Endothelial cell (in vitro differentiated cells): ENCODE measurements at places on chromosomes 5 and 9. TPM values are rescaled to one million over a fixed set of nuclear protein-coding genes. Genes with fewer than 3 reads are reported as not detected.

- peaks cover 8% of the 10 kb centered on the region for H3K4me1 ChIP-seq
- no peak for DNase-seq
- H3K36me3 ChIP-seq = peaks cover 24% of the 10 kb centered on the region
These were observed 219.0 kb downstream of the ADAMTSL1 start for GRCh38 chr9:18692962-18693361.

GRCh38 chr9:35905912-35906679 lies at the start of gene HRCT1:
TSS of gene HRCT1 (plus strand) at chr9:35906202. CDS start at chr9:35906288, 86 bp downstream.
- DNase-seq = no peak
- peak within 1 kb of the TSS; percentile 99 for H3K27ac ChIP-seq
- H3K27me3 ChIP-seq = peaks cover 36% of the 10 kb centered on the region
- H3K4me1 ChIP-seq = peaks cover 75% of the 10 kb centered on the region

DNA sequence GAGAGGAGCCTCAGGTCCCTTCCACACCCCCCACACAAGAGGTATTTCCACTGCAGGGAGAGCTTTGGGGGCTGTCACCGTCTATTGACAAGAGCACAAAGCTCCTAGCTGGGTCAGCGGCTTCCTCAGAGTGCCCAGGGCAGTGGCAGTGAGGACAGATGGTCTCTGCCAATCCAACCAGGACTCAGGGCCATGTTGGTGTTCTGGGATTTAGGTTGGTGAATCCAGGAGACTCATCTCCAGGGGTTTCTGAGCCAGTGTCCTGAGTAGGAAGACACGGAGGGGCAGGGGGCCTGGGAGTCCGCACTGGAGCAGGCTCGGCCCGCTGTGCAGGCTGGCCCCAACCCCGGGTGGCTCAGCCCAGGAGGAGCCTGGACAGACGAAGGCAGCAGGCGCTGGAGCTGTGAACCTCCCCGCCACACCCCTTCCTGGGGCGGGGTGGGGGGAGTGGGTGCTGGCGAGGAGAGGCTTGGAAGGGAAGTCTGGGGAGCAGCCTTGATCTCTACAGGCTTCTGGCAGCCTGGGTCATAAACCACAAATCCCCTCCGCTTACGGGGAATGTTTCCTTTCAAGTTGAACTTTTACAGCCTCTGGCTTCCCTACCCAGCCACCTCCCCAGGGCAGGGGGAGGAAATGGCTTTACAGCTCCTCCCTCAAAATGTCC lies 19.6 kb downstream of the CRB2 start:
- H3K36me3 ChIP-seq = no peaks in the 10 kb centered on the region
- no peak overlapping the region for H3K27ac ChIP-seq
- H3K27me3 ChIP-seq = peaks cover 19% of the 10 kb centered on the region
- no peak for DNase-seq
- peaks cover 8% of the 10 kb centered on the region for H3K4me1 ChIP-seq

GRCh38 chr5:68405026-68405684 lies 189.6 kb downstream of the PIK3R1 start:
- peaks cover 7% of the 10 kb centered on the region for H3K4me1 ChIP-seq
- DNase-seq = no peak
- H3K36me3 ChIP-seq = no peaks in the 10 kb centered on the region
- H3K4me3 ChIP-seq = no peak overlapping the region

PRR7 gene
- 0.97 TPM for total RNA-seq

SLC25A2 gene
- 0.62 TPM for total RNA-seq

ZNF879 gene
- total RNA-seq = 5.9 TPM
